ENCODE measurements at places on chromosomes 3 and 15.

GRCh38 chr3:38154033-38154494 is 11.3 kb upstream of the OXSR1 start:
- DNase-seq = no peak

GRCh38 chr3:139020036-139020867 is 474 bp downstream of the PRR23B start:
- no peak for DNase-seq

- DNase-seq = no peak
These were observed 632 bp upstream of the DHX36 start for GRCh38 chr3:154324919-154325318.

DNA sequence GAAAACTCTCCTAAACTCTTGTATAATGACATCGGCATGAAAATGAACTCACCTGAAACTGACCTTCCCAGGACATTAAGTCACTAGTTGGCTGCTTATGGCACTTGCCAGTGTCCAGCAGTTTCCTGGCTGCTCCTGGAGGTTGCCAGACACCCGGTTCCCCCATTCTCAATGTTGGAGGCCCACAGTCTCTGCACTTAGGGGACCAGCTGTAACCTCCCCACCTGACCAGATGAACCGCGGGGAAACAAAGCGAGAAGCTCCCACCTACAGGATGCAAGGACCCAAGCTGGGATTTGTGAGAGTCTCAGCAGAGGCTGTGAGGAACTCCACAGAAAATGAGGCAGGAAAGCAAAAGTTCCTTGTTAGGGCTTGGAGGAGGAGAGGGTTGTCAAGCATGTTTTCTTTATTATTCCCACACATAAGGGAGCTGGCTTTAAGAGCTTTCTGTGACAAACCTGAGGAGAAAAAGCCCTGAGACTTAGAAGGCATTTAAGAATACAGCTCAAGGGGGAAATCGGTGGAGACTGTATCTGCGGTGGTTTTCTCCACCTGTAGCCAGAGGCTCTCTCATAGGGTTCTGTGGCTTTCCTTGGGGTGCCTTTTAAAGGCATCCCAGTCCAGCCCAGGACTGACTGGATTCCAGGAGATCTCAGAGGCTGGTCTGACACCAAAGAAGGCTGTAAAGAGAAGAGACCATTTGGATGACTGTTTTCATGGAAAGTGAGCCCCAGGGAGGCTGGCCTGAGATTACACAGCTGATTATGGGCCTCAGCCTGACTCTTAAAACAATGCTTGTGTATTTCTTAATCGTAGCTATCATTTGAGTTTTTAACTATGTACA is 4.6 kb downstream of the TPM1 start:
- DNase-seq = no peak

GRCh38 chr15:99321468-99321867 is 70.2 kb downstream of the LRRC28 start:
- DNase-seq = no peak

DNA sequence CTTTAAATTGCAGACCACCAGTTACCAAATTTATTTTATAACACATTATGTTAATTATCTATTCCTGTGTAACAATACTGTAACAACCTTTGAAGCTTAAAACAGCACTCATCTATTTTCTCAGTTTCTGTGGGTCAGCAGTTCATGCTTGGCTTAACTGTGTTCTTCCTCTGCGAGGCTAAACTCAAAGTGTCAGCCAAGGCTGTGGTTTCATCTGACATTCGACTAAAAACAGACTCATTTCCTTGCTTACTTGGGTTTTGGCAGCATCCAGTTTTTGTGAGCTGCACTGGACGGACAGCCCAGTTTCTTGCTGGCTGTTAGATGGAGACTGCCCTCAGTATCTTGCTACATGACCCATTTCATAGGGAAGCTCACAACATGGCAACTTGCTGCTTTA is 247.3 kb upstream of the KCNH8 start:
- DNase-seq = no peak

GRCh38 chr3:81726735-81727134 is 34.7 kb downstream of the GBE1 start:
- DNase-seq = no peak

- DNase-seq = no peak
These were observed 10.2 kb upstream of the SLC6A6 start for GRCh38 chr3:14392231-14392630.

DNA sequence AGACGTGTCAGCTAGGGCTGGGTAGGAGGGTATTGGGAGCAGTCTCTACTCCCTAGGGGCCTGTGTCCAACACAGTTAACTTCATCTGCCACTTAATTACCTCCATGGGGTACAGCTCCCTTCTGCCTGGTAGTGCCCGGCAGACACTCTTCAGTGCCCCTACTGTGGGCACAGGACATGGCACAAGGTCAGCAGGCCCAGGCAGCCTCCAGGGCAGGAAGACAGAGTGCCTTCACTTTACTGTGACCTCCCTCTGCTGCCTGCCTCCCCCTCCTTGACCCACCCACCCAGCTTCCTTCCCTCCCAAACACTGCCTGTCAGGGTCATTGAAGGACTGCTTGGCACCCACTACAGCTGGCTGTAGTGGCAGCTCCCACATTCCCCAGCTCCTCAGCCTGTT is 6.5 kb upstream of the GRM2 start:
- no peak for DNase-seq

DNA sequence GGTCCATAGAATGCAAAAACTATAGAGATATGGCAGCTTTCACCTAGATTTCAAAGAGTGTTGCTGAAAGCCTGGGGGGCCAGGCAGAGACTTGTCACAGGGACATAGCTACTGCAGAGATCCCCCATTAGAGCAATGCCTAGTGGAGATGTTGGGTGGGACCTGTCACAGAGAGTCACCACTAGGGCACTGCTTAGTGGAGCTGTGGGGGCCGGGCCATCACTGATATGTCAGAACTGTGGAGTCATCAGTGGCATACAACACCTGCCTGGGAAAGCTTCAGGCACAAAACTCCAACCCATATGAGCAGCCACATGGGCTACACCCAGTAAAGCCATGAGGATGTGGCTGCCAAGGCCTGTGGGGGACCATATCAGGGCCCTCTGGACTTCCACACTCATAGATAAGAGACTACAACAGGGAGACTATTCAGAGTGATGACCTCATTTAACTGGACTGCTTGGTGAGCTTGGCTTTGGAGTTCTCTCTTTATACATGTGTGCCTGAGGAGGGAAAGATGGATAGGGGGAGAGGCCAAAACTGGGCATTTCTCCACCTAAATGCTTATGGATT is 176.3 kb downstream of the ZNF621 start:
- DNase-seq = no peak

DNA sequence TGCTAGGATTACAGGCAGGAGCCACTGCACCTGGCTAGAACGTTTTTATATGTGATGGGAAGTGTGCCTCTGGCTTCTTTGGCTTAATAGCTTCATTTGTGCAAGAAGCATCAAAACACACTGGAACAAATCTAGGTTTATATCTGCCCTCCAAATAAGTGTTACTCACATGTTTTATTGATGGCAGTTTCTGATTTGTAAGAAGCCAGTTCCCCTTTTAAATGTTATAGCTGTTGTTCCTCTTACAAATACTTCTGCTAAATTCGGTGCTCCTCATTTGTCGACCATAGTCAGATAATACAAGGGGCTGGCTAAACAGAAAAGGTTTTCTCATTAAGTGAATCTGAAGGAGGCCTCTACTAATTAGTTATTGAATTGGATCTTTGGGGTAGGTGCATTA is 307.1 kb upstream of the SEMA6D start:
- DNase-seq = no peak

DNA sequence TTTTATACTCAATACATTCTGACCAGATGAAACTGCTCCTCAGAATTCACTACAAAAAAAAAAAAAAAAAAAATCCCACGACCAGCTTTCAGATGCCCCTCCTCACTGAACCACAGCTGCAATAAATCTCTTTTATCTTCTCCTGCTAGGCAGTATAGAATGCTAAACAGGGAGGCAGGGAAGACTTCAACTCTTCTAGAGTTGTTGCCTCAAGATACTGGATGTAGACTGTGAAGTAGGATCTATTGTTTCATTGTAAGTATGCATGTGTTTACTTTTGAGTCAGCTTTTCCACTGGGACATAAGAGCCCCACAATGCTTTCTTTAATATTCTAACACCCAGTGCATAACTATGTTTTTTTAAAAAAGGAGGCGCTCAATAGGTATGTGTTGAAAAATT is 401.4 kb downstream of the TBL1XR1 start:
- no peak for DNase-seq

GRCh38 chr3:126018995-126019394 is 50.0 kb downstream of the ROPN1B start:
- DNase-seq = no peak

DNA sequence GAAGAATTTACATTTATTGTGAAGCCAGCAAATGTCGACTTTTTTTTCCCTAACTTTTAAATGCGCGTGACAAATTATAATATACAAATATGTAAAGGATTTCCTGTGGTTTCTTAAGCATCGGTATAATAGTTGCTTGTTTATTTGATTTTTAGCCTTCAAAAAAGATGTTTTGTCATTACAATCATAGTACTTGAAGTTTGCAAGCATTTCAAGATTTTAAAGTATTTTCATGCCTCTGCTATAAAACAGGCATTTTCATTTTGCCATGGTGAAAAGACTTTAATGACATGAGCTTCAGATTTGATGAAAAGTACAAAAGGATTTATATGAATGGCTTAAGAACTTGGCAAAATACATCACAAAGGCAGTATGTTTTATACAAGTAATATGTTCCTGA is 9.4 kb upstream of the P2RY12 start:
- DNase-seq = no peak

- peak; percentile 69 for DNase-seq
These were observed 11.3 kb downstream of the XXYLT1 start for GRCh38 chr3:195259475-195260279.

DNA sequence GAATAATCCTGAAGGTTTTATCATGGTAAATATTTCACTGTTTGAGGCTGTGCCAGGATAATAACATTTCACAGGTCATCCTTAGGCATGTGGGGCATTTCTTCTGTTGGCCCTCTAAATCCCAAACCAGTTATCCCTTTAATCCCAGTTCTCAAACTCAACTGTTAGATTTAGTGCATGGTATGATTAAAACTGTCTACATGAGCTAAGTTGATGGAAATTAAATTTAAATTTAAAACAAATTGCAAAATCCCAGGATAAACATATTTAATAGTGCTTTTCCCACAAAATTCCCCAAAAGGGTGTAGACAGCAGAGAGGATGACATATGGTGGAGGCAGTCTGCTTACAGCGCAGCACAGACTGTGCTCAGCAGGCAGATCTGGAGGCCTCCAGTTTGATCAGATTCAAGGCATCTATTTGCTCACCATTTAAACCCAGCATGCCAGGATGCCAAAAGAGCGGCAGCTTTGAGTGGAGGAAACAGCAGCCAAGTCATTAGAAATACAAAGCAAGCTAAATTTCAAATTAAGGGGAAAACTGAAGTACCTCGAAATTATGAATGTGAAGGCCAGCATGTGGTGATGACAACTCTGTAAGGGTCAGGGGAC is 325.8 kb downstream of the KCNH8 start:
- DNase-seq = no peak

DNA sequence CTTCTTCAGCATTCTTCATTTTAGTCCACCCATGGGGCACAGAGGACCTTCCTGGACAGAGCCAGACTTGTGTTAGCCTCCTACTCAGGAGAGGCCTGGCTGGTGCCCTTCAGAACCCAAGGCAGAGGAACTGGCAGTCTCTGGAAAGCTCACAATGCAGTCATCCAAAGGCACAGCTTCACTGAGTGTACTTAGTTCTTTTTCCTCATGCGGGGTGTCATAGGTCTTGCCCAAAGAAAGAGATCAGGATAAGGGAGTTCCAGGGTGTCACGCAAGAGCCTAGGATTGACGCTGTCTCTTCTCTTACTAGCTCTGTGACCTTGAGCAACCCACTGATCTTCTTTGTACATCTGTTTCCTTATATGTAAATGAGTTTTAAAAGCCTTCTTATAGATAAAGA is 58.7 kb downstream of the CD200 start:
- no peak for DNase-seq

- DNase-seq = peak; percentile 70
These were observed 56.9 kb downstream of the CYP19A1 start for GRCh38 chr15:51281368-51281967.

- DNase-seq = no peak
These were observed 26.7 kb upstream of the LRTM1 start for GRCh38 chr3:54954521-54954920.

- DNase-seq = peak; percentile 17
These were observed 149.6 kb downstream of the MAGI1 start for GRCh38 chr3:65888980-65889706.

- no peak for DNase-seq
These were observed 19.7 kb downstream of the SLC12A1 start for GRCh38 chr15:48225771-48226170.

- no peak for DNase-seq
These were observed 125.4 kb downstream of the FAM43A start for GRCh38 chr3:194811118-194811517.

- DNase-seq = no peak
These were observed 13.0 kb downstream of the P2RY12 start for GRCh38 chr3:151371526-151371925.

DNA sequence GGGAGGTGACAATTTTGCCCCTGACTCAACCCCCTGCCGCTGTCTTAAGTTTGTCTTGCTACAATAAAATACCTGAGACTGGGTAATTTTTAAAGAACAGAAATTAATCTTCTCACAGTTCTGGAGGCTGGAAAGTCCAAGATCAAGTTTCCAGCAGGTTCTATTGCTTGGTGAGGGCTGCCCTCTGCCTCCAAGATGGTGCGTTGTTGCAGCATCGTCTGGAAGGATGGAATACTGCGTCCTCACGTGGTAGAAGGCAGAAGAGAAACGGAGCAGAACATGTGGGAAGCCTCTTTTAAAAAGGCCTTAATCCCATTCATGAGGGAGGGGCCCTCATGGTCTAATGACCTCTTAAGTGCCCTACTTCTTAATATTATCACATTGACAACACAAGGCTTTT is 87.3 kb upstream of the SNTN start:
- no peak for DNase-seq

DNA sequence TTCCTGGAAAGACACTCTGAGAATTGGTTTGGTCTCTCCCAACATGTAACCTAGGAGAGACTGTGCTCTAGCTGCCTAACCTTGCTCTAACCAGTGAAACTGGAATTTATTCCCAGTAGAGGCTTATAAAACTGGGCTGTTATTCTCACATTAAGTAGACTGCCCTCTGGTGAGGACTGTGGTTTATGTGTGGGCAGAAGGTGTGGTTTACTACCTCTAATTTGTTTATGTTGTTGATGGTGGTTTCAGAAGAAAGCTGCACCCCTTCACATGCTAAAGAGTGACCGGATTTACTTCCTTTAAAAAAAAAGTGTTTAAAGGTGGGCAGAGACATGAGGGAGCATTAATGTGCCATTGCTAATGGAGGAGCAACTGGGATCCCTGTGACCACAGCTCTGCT is 273.2 kb downstream of the MECOM start:
- no peak for DNase-seq

- no peak for DNase-seq
These were observed 43.2 kb downstream of the ARHGEF3 start for GRCh38 chr3:56758539-56758981.
